Activated naive CD4-positive, alpha-beta T cell treated with anti-CD3 and anti-CD28 coated beads, Interleukin-2, amount 10 ng/mL, durations not matched to agents 7 days and 5 days (primary cell): ENCODE measurements at places on chromosomes 3 and 15.

- DNase-seq, result peak; percentile 80
Measured at GRCh38 chr3:161310649-161311423, 60.5 kb downstream of the SPTSSB start.

DNA sequence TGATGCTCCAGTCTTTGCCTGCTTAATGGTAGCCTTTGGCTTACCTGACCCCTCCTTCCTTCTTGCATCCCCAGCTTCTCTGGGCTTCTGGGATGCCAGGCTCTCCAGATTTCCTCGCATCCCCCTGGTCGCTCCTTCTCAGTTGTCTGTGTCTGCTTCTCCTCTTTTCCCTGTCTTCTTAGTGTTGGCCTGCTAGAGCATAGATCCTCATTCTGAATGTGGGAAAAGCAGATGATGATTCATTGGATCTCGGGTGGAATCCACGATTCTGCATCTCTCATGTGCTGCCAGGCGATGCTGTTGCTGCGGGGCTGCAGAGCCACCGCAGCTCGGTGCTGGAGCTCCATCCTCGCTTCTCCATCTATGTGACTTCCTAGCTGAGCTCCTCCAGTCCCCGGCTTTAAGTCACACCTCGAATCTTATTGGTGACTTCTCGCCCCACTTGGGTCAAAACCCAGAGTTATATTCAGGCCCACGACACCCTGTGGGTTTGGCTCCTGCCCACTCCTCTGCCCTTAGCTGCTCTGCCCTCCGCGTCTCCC lies 47.4 kb downstream of the CGNL1 start:
- DNase-seq, result no peak

- DNase-seq, result no peak
Measured at GRCh38 chr15:57134851-57135250, 216.4 kb downstream of the TCF12 start.

DNA sequence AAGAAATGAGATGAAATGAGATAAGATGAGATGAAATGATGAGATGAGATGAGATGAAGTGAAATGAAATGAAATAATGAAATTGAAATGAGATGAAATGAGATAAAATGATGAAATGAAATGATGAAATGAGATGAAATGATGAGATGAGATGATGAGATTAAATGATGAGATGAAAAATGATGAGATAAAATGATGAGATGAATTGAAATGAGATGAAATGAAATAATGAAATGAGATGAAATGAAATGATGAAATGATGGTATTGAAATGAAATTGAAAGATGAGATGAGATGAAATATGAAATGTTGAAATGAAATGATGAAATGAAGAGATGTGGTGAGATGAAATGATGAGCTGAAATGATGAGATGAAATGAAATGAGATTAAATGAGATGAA lies 231.0 kb downstream of the GOLGA6L6 start:
- DNase-seq, result no peak

DNA sequence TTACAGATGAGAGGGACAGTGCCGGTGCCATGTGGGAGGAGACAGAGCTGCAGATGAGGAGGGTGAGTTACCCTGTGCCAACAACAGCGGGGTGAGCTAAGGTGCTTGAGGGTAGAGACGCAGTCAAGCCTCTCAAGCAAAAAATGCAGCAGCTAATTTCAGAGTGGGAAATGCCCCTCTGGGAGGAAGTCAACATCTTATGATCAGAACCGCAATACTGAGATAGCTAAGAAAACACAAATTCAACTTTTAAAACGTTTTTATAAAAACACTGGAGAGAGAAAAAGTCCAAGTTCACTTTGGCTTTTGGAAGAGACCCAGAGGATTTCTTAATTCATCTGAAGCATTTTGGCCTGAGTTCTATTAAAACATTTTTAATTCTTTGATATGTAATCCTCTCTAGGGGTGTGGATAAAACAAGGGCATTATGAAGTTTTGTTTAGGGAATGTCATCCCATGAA lies 319.2 kb downstream of the SLC9A9 start:
- no peak for DNase-seq

DNA sequence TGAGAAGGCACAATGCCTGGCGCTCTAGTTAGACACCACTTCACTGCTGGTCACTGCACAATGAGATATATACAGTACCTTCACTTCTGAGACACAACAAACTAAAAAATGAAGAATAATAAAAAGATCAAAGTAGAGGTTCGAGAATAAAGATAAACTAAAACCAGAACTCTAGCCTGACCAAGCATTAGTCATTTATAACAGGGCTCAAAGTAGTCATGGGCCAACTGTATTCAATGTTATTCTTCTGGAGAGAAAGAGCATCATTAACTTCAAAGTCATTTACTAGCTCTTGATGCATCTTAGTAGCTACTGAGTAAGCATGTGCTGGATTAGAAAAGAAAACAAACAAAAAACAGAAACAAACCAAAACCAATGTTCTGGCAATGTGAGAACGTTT lies 145.2 kb downstream of the SSR3 start:
- DNase-seq, result no peak

DNA sequence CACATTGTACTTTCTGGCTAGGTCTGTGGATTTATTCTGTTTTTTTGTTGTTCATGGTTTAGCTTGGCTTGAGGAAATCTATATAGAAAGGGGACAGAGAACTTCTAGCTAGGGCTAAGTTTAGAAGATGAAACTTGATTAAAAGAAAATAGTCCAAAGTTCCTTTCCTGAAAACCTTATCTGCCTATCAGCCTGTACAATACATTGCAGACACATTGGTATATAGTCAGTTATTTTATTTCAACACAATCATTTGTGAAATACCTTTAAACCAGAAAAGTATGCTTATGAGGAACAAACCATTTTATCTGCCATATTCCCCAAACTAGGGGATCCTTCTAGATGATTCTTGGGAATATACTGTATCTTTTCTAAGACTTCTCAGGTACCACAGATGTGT lies 147.3 kb upstream of the CGNL1 start:
- no peak for DNase-seq

DNA sequence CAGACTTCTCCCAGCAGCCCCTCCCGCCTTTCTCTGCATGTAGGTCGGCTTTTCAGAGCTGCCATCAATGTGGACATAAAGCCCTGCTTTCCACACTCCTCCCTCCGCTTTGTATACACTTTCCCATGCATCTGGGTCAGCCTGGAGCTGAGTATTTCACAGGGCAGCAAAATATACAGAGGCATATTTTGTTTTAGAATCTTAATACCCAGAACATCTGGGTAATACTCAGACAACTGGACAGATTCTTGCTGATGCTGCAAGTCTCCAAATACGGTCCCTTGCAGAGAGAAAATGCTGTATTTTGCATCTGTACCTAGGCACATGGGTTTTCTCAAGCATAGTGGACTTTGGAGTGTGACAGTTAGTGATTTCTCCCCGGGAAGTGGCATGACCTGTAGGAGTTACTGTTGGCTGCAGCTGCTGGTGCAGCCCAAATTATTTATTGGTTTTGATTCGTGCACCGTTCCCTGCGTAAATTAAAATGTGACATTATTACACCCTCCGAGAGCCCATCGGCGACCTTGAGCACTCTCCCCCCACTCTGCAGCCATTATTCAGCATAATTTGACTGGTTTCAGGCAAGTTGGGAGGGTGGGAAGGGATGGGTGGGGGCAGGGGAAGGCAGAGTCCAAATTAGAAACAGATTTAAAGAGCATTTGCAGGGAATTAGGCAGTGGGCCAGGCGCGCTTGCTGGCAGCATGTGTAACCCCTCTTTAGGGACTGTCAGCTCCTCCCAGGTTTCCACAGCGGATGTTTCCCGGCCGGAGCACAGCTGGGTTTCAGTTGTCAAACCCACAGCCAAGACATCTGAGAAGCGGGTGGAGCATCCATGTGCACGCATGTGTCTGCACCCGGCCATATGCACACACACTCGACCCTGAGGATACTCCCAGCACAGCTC lies 100.8 kb downstream of the CPN2 start:
- DNase-seq, result no peak

DNA sequence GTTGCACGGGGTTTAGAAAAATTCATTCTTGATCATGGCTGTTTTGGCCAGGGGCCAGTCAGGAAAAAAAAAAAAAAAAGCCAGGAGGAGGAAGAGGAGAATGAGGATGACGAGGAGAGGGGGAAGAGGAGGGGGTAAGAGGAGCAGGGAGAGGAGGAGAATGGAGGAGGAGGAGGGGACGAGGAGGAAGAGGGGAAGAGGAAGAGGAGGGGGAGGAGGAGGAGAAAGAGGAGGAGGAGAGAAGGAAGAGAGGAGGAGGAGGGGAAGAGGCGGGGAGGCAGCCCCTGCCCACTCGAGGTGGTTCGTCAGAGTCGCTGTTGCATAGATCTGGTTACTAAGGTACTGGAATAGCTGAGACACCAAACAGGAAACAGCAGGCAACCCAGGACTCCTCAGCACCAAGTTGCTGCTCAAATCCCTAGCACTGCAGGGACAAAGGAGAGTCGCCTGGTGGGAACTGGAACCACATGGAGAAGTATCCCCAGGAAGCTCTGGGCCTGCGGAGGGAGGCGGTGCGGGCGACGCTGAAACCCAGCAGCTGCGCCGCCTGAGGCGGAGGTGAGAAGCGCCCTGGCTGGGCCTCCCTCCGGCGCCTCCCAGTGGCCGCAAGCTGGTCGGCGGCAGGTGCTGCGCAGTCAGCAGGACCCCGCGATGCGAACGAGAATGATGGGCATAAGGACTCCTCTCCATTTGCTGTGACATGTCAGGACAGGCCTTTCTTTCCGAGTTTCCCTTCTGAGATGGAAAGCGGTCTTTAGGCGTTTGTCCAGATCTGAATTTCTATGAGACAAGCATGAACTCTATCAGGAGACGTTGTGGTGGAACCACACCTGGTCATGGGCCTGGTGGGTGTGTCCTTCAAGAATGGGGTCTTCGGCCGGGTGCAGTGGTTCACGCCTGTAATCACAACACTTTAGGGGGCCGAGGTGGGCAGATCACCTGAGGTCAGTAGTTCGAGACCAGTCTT lies 17.5 kb downstream of the FAM240A start:
- DNase-seq, result peak; percentile 83

DNA sequence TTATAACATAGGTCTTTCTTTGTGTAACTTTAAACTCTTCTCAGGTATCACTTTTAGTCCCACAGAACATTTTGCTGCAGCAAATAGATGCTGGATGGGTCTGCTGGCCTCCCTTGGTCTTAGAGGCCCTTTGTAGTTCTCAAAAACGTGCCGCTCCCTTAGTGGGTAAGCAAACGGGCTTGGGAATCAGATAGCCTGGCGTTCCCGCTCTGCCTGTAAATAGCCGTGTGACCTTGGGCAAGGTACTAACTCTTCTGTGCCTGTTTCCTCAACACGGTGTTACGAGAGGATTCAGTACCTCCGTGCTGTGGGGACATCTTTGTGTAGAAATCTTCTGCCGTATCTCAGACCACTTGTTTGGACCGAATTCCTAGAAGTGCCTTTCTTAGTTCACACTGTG lies 64.4 kb downstream of the DNAJB8 start:
- no peak for DNase-seq

- no peak for DNase-seq
Measured at GRCh38 chr3:39971559-39972031, 162.2 kb downstream of the MYRIP start.

DNA sequence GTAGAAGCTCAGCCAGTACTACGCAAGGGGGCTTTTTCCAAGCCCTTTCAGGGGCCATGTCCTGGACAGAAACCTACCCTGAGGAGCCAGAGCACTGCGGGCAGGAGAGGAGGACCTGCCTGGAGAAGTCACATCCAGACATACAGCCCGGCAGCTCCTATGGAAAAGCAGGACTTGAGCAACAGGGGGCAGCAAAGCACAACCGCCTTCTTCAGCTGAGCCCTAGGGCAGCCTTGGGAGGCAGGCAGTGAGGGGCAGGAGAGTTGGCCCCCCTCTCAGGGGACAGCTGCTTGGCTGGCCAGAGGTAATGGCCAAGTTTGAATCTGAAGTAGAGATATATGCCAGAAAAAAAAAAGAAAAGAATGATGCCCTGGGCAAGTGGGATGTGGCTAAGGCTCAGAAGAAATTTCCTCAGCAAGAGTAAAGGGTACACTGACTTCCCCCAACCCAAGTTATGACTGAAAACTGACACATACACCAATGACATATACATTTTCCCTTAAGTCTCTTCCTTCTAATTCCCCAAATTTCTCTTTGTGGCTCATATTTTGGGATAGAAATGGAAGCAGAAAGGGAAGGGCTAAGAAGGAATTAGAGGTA lies 56.9 kb downstream of the CYP19A1 start:
- peak; percentile 41 for DNase-seq

DNA sequence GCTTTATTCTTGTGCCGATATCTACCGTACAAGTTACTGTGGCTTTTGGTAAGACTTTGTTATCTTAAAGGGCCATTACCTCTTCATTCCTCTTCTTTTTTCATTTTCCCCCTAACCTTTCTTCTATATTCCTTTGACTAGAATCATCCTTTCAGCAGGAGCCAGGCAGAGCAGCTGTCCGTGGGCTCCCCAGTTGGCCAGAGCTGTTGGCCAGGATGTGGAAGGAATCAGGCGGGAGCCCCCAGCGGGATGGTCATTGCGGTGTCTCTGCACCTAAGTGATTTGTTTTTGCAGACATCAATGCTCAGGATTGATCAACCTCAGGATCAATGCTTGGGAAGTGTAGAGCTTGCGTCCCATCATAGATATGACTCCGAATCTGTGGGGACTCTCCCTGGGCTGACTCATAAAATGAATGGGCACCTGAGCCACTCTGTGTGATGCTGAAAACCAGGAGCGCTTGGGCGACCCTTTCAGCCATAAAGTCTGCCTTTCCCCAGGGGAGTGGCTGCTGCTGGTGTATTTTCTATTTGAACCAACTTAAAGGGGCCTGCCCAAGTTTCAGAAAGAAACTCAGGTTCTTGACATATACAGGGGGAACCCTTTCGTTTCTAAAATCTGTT lies 21.7 kb downstream of the APBA2 start:
- no peak for DNase-seq

DNA sequence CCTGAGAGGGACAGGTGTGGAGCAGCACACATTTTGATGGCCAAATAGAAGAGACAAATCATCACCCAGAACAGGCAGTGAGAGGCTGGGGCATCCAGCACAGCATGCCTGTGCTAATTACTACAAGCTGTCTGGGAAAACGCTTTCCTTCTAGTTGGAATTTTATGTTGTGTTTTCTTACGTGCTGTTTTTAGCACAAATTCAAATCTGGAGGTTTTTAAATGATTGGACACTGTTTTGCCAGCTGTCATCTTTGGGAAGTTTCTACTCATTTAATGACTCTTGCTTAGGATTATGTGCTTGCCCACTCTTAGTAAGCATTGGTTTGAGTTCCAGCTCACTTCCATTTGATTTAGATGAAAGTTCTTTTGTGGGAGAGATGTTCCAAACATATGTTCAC lies 43.5 kb downstream of the EAF1 start:
- DNase-seq, result no peak

DNA sequence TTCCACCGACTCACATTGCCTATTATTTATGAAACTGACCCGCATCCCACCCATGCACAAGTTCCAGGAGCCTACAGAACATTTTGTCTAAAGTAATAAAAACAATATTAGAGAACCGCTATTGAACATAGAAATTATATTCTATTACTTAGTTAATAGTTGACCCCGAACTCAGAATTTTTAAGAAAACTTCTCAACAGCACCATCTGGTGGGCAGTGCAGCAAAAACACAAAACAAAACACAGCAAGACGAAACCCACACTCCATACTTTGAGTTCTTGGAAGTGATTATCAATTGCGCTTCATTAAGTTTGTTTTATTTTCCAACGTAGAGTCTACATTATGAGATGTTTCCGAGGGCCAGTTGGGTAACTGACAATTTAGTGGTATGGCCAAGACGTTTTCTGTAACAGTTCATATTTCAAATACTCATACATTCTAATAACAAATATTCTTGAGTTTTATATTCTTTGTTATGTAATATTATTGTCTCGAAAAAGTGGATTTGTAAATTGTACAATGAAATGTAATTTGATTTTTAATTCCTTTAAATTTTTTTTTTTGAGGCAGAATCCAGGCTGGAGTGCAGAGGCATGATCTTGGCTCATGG lies 24.0 kb upstream of the C3orf70 start:
- peak; percentile 54 for DNase-seq

GRCh38 chr3:53885239-53885638 lies 3.3 kb upstream of the ACTR8 start:
- no peak for DNase-seq
